Stimulated activated CD8-positive, alpha-beta memory T cell treated with anti-CD3 and anti-CD28 coated beads, Interleukin-7, amount 100 ng/mL, for 1 hour (primary cell): ENCODE measurements at places on chromosomes 6 and 20.

DNA sequence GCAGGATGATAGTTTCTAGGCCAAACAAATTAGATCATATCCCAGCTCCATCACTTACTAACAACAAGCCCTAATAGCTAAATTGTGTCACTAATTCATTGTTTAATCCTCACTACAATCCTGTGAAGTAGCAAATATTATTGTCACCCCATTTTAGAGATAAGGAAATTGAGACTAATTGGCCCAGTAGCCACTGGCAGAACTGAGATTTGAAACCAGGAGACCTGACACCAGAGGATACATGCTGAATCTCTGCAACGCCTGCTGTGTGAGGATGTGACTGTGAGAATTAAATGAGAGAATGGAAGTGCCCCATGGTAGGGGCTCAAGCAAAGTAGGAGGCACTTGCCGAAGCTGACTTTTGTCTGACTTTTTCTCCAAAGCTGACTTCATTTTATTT, 124.3 kb upstream of the CITED2 start:
- no peak for DNase-seq

DNA sequence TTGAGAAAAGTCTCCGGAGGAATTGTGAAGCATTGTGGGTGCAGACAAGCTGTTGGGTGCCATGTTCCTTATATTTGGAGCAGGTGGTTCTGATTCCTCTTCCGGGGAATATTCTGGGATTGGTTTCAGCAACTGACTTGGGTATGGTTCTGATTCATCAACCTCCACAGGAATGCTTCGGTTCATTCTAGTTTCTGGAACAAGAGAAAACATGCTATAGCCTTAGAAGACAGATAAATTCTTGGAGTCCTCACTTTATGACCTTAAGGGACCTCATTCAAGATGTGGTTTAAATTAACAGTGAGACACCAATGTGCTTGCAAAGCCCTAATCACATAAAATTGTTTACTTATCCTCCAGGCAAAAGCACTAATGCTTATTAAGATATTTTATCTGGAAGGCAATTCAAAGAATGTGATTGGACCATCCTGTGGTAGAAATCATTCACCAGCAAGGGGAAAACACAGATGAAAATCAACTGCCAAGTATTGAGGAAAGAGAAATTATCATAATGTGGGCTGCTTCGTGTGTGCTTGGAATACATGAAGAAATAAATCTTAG, 13.7 kb downstream of the TRAF3IP2 start:
- DNase-seq = no peak

- DNase-seq = no peak
Observed at GRCh38 chr20:34439168-34439567, 76.1 kb downstream of the ITCH start.

GRCh38 chr6:56687551-56687950, 44.9 kb upstream of the DST start:
- DNase-seq = no peak

DNA sequence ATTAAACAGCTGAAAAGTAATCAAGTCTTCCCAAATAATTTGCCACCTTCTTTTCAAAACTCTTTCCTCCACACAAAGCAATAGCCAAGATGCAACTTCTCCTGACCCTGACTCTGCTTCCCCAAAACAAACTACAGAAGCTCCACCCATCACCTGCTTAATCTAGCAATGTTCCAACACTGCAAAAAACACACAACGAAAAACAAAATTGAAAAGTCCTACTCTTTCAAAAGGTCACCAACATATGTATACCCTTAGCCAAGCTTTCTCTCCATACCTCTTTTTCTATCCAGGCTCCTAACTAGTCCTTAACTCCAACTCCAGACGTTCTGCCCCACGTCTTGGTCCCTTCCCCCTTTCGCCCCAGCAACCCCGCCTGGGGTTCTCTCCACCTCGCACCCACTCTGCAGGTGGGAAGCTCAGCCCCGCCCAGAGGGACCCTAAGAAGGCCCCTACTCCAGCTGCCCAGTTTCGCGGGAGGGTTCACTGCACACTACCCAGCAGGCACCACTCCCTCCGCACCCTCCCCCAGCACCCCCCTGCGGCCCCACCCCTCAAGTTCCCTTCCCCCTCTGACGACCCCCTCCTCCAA, 717 bp downstream of the CSNK2A1 start:
- no peak for DNase-seq

GRCh38 chr6:34305982-34306708, 57.3 kb upstream of the SMIM29 start:
- DNase-seq = no peak

GRCh38 chr20:32436142-32436861, 78.2 kb downstream of the ASXL1 start:
- no peak for DNase-seq

DNA sequence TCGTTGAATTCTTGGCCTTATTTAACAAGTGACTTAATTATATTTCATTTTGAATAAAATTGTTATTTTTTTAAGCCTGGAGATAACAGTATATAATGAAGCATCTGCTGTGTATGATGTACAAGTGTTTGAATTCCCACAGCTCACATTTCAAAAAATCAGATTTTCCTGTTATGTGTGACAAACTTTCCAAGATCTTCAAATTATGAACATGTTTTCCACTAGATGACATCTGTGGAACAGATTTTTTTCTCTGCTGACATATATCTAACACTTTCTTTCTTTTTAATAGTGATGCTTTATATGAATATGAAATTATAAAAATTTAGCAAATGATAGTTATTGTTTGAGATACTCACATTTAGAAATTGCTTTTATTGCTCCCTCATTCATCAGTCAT, 482.8 kb downstream of the LMBRD1 start:
- DNase-seq = no peak

GRCh38 chr6:134491477-134491876, 173.6 kb upstream of the SGK1 start:
- DNase-seq = no peak

- DNase-seq = no peak
Observed at GRCh38 chr20:50172347-50173013, 18.1 kb upstream of the CEBPB start.

DNA sequence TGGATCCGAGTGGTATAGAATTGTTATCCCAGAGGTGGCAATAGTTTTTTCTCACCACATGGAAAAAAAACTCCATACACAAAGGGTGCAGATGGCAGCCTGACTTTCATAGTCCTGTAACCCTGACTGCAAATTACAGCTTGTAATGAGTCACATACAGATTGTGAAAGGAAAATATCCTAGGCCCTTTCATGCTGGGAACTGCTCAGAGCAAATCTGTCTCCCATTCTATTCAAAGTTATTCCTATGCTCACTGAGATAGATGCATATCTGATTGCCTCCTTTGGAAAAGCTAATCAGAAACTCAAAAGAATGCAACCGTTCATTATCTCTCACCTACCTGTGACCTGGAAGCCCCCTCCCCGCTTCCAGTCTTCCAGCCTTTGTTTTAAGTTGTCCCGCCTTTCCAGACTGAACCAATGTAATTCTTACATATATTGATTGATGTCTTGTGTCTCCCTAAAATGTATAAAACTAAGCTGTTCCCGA, 108.7 kb upstream of the MAP3K4 start:
- no peak for DNase-seq

DNA sequence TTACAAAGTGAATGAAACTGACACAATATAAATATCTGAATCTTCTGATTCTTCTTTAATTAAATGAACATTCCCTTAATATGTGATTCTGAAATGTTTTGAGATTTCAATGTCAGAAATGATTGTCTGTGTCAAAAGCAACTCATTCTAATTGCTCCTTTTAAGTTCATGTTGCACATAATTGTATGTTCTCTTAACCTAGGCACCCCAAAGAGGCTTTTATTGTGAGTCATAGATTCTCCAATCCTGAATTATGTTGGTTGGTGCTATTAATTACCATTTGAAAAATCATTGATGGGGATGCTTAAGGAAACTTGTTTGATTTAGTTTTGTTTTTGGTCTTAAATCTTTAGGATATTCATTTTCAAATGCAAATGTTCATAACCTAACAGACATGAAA, 829.7 kb upstream of the CITED2 start:
- DNase-seq = no peak

DNA sequence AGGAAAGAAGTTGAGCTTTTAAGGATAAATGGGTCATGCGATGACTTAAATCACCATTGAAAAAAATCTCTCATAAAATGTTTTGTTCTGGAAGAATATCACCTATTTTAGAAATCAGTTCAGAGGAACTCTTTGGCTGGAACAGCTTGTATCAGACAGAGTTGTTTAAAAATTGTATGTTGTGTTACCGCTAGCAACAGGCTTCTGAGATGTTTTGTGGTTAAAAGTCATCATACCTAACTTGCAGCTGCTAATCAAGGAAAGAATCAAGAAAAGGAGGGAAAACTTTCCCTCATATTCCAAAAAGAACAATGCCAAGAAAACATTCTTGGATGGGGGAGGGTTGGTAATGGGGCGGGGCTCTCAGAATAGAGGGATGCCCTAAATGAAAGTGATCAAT, 220.7 kb upstream of the CITED2 start:
- no peak for DNase-seq

- DNase-seq = no peak
Observed at GRCh38 chr6:123898665-123899064, 95.0 kb downstream of the NKAIN2 start.

DNA sequence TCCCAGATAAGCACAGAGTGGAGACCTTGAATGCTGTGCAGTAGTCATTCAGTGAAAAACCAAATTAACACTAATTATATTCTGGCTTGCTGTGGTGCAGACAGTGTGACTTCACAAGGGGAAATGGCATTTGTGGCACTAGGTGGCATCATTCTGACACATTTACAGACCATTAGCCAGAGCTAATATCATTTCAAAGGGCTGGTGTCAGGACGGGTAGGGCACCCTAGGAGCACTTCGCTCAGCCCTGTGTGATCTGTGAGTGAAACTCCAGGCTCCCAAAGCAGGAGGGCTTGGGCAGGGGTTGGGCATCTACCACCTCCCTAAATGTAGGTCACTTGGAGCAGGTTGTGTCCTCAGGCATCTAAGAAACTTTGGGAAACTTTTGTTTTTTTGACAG, 555.8 kb downstream of the PKHD1 start:
- DNase-seq = no peak

DNA sequence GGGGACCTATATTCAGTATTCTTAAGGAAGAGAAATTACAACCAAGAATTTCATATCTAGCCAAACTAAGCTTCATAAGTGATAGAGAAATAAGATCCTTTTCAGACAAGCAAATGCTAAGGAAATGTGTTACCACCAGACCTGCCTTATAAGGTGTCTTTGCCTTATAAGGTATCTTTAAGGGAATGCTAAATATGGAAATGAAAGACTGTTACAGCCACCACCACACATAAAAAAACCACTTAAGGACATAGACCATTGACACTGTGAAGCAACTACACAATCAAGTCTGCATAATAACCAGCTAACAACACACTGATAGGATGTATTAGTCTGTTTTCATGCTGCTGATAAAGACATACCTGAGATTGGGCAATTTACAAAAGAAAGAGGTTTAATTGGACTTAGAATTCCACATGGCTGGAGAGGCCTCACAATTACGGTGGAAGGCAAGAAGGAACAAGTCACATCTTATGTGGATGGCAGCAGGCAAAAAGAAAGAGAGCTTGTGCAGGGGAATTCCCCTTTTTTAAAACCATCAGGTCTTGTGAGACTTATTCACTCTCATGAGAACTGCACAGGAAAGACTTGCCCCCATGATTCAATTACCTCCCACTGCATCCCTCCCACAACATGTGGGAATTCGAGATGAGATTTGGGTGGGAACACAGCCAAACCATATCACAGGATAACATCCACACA, 119.2 kb upstream of the LAMA2 start:
- no peak for DNase-seq

GRCh38 chr20:39993742-39994141, 695.3 kb downstream of the MAFB start:
- no peak for DNase-seq

GRCh38 chr6:47780510-47781356, 1.1 kb upstream of the OPN5 start:
- DNase-seq = no peak

- no peak for DNase-seq
Observed at GRCh38 chr6:147201885-147202515, 2.2 kb upstream of the STXBP5 start.

DNA sequence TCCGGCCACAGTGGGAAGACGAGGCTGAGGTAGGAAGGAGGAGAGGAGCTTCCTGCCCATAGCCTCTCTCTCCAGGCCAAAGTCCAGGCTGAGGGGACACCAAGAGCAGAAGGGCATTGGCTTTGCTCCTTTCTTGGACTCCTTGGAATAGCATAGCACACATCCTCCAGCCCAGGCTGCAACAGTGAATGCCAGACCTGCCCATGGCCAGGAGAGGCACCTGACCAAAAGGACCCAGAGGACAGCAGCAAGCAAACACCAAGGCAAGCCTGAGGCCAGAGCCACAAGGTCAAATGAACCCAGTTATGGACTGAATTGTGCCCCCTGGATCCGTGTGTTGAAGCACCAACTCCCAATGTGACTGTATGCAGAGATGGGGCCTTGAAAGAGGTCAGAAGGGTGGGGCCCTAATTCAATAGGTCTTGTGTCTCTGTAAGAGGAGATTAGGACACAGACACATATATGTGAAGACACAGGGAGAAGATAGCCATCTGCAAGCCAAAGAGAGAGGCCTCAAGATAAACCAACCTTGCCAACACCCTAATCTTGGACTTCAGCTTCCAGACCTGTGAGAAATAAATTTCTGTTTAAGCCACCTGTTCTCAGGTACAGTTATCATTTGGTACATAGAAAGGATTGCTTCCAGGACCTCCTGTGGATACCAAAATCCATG, 126.5 kb upstream of the NXT1 start:
- no peak for DNase-seq

DNA sequence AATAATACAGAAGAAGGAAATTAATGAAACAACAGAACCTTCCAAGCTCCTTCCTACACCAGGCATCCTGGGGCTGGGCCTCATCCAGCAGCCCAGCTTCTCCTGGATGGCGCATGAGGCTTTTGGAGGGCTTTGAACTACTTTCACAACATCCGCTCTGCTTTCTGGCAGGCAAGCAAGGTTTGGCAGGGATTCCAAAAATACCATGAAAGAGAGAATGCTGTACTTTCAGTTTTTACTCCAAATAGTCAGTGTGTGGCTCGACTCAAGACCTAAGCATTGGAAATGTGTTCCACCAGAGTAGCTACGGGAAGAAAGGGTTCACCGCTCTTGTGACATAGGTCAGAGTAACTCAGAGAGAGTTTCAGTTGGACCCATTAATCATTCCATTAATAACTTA, 125.4 kb downstream of the OPRM1 start:
- no peak for DNase-seq

- DNase-seq = no peak
Observed at GRCh38 chr20:40768105-40768504, 79.1 kb upstream of the MAFB start.
